ENCODE measurements at places on chromosomes 4 and X.

GRCh38 chr4:17164666-17165065 is 266.2 kb upstream of the LDB2 start:
- DNase-seq, result no peak

- no peak for DNase-seq
Observed at GRCh38 chrX:107025545-107025944, 25.5 kb upstream of the MORC4 start.

DNA sequence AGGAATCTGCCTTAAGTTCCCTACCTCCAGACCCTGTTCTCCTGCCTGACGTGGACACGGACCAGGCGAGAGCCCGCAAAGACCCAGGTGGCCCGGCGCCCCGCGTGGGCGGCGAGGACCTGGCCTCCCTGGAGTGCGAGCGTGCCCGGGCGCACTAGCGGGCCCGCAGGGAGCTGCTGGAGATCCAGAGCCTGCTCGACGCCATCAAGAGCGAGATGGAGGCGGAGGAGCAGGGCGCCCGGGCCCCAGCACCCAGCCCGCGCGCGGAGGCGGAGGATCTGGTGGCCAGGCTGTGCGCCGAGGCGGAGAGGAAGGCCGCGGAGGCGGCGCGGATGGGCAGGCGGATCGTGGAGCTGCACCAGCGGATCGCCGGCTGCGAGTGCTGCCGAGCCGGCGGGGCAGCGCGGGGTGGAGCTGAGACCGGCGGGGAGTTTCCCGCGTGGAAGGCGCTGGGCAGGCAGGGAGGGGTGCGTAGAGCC is 18.2 kb downstream of the MRFAP1 start:
- DNase-seq, result peak; percentile 39

DNA sequence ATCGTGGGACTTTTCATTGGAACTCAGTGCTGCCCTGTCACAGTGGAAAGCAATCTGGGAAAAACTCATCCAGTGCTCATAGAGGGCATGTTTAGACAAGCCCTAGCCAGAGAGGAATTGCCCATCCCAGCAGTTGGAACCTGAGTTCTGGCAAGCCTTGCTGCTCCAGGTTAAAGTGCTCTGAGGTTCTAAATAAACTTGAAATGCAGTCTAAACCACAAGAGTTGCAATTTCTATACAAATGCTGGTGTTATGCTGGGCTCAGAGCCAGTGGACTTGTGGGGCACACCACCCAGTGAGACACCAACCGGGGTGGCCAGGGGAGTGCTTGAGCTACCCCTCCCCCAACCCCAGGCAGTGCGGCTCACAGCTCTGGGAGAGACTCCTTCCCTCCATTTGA is 142.8 kb upstream of the PPP1R2C start:
- DNase-seq, result no peak

DNA sequence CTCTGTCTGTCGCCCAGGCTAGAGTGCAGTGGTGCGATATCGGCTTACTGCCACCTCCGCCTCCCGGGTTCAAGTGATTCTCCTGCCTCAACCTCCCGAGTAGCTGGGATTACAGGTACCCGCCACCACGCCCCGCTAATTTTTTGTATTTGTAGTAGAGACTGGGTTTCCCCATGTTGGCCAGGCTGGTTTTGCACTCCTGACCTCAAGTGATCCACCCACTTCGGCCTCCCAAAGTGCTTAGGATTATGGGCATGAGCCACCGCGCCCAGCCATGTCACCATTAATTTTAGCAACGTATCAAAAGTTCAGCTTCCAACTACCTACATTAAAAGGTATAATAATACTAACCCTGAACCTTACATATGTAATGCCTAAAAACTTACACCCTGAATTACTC is 940 bp upstream of the UTP3 start:
- peak; percentile 2 for DNase-seq

GRCh38 chrX:6574762-6575161 is 39.8 kb upstream of the VCX3A start:
- no peak for DNase-seq

DNA sequence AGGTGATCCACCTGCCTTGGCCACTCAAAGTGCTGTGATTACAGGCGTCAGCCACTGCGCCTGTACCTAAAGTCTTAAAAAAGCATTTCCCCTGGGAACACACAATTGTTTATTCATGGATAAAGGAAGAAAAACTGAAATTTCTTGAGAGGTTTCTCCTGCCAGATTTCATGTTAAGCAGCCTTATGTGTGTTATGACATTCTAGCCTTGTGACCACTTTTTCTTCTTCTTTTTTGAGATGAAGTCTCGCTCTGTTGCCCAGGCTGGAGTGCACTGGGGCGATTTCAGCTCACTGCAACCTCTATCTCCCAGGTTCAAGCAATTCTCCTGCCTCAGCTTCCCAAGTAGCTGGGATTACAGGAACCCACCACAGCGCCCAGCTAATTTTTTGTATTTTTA is 57.8 kb upstream of the PLAC8 start:
- DNase-seq, result no peak

DNA sequence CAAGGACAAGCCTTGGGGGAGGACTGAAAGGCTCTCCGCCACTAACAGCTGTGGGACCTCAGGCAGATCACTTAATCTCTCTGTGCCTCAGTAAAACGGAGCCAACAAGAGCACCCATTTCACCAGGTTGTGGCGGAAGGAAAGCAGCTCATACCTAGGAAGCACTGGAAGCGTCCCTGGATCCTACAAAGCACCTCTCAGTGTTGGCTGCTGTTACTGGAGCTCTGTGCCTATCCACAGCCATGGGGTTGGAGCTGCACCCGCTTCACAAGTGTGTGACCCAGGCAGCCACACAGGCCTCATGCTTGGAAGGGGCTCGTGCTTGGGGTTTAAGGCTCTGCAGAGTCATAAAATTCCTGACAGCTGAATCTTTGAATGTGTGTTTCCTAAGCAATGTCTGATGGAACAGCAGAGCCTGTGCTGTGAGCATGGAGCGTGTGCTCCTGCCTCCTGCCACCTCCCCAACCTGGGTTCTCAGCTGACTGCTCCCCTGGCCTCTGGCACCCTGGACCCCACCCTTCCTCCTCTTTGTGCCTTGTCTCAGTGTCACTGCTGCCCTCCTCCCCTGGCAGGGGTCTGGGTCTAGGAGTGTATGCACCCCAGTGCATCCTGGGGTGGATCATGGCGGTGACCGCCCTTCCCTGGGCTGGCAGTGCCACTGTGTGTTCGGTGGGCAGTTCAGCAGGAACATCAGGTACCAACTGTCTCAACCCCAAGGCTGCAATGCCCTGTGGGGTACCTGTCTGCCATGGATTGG is 14.4 kb upstream of the MAN2B2 start:
- DNase-seq, result no peak

DNA sequence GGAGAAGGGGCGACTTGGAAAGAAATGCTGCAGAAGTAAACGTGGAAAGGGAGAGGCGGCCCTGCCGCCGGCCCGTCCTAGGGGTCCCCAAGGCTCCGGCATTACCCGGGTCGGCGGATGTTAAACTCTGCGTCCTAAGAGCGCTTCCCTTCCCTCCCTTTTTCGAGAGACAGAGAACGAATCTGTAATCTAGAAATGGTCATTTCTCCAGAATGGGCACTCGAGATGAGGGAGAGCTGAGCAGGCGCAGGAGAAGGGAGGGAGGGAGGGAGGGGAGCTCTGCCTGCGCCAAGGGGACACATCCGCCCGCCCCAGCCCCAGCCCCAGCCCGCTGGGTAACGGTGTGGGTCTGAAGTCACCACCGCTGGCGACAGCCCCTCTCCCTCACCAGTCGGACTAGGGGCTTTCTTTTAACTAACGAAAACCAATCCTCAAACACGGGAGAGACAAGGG is 1.7 kb downstream of the HCFC1 start:
- no peak for DNase-seq

GRCh38 chrX:38831949-38832348 is 30.7 kb downstream of the MID1IP1 start:
- no peak for DNase-seq

DNA sequence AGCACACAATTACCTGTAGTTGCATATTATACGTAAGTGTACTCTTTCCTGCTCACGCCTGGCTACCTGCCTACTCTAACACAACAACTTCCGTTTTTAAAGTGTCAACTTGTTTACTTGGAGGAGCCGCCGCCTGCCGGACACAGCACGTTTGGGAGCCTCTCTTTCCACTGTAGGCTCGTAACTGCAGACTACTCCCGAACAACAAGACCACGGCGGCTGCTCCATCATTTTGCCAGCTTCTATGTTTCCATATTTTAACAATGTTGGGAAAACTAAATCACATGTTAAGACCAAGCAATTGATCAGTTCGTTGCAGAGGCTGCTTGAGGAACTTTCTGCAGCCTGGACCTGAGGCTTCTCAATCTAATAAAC is 841 bp downstream of the MTNR1A start:
- no peak for DNase-seq

GRCh38 chrX:45840411-45840950 is 639.8 kb upstream of the DIPK2B start:
- no peak for DNase-seq

DNA sequence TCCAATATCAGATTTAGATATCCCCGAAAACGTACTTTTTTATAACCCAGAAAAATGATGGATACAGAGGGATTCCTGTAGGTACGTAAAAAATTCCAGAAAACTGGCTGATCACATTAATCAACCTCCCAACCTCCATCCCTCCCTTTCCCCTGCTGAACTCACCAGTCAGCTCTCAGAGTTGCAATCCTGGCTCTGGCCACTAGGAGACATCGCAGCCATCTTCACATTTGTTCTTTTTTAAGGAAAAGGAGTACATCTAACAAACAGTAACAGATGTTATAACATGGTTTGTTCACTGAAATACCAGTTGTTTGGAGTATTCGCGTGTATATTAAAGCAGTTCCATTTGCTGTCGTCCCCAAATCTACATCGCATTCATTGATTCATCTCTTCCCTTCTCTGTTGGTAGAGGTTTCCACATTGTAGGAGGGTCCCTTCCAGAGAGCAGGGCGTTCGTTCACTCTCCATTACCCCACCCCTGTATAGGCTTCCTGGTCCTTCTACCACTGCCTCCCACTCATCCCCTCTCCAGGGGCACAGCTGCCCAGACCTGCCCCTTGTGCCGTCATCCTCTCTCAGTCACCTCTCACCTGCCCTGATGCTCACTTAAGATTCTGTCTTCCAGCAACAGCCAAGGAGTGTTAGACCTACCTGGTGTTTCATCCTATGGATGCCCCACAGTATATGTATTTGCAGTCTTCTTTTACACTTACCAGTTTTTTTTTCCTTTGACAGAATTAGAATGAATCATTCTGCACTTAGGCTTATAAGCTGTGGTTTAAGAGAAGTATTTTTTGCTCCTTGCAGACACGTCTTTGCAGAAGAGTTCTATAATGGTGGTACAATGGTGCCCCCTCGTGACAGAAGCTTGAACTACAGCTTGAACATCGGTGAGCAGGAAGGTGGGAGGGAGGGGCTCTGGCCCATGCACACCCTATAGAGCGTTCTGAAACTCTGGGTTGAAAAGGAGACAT is 36.8 kb upstream of the RAB40AL start:
- peak; percentile 64 for DNase-seq

- no peak for DNase-seq
Observed at GRCh38 chrX:10759141-10759799, 138.9 kb upstream of the MID1 start.

- no peak for DNase-seq
Observed at GRCh38 chrX:10856797-10857196, 236.4 kb upstream of the MID1 start.
